ENCODE measurements at places on chromosomes 13 and 19. TPM values are rescaled to one million over a fixed set of nuclear protein-coding genes. Genes with fewer than 3 reads are reported as not detected.

- no peak for DNase-seq
These were observed 1646.2 kb upstream of the SPRY2 start for GRCh38 chr13:81987159-81987558.

PDE4C gene
- total RNA-seq = 0.09 TPM

DNA sequence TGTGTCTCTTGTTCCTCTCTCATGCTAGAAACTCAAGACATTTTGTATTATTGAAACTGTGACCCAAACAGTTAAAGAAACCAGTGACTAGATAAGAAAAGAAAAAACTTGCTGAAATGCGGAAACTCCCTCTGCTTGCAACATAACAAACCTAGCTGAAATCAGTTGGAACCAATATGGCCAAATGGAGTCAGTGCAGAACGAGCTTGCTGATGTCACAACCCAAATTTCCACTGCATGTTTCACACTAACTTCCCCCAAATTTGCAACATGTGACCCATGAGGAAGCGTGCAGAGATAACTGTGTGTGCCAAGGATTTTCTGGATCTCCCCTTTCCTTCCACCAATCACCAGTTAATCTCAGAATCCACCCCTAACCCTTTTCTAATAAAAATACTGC is 208.0 kb downstream of the DLEU7 start:
- DNase-seq = no peak

GAMT gene
- 42.6 TPM for total RNA-seq

GRCh38 chr13:113178070-113178895 is 19.8 kb downstream of the PROZ start:
- no peak for DNase-seq

TNNI3 gene
- total RNA-seq = 5.4 TPM

DNA sequence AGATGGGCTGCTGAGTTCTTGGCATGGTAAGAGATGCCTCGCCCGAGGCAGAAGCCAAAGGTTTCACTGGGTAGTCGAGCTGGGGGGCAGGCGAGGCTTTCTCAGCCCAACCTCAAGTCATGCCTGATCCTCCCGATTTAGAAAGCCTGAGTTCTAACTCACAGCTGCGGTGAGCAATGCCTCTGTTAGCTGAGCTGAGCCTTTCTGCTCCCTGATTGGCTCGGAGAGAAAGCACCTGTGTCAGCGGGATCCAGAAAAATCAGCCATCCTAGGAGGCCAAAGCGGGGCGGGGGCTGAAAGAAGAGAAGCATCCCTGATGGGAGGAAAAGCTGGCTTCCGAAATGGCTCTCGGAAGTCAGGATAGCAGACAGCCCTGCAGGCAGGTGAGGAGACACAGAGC is 44.7 kb downstream of the CACNA1A start:
- DNase-seq = no peak

DNA sequence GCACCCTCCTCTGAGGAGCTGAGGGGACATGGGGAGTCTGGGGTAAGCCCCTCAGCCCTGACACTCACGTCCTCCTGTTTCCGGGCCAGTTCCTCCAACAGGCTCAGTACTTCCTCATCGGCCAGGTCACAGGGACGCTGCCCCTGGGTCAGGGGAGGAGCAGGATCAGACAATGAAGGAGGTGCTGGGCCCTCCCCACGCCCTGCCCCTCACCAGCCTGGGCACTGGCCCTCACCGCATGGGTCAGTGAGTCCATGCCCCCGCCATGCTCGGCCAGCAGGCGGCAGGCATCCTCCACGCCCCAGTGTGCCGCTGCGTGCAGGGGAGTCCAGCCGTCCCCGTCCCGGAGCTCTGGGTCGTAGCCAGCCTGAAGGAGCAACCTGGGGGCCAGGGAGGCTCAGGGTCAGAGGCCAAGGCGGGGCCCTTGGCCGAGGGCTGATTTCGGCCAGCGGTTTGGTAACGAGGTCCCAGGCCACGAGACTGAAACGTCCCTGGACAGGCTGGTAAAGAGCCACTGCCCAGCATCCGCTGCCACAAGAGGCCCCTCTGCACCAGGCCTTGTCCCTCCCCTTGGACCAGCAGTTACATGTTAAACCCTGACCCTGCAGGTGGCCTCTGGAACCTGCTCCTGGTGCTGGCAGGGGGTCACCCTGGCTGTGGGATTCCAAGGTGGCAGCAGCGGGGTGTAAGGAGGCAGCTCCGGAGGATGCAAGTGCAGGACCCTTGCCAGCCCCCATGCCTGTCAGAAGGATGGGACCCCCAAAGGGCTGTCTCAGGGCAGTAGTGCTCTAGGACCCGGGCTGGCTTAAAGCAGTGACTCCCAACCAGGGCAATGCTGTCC is 18.5 kb downstream of the PPP1R12C start:
- DNase-seq = no peak

DOCK6 gene
- 40.6 TPM for total RNA-seq

PGLYRP1 gene
- total RNA-seq = not detected

DNA sequence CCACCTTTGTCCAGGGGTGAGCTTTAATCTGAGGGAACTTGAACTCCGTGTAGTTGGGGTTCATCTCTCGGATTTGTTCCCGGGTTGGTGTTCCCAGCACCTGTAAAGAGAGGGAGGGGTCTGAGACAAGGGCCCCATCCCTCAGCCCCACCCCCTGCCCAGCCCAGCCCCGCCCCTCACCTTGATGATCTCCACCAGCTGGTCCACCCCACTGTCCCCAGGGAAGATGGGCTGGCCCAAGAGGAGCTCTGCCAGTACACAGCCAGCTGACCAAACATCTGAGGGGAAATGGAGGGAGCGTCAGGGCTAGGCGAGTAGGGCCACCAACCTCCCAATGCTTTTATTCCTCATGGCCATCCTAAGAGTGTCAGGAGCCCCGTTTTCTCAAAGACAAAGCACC is 9.3 kb downstream of the GSK3A start:
- no peak for DNase-seq

CPAMD8 gene
- 17.0 TPM for total RNA-seq

NAPSA gene
- 0.96 TPM for total RNA-seq

DNA sequence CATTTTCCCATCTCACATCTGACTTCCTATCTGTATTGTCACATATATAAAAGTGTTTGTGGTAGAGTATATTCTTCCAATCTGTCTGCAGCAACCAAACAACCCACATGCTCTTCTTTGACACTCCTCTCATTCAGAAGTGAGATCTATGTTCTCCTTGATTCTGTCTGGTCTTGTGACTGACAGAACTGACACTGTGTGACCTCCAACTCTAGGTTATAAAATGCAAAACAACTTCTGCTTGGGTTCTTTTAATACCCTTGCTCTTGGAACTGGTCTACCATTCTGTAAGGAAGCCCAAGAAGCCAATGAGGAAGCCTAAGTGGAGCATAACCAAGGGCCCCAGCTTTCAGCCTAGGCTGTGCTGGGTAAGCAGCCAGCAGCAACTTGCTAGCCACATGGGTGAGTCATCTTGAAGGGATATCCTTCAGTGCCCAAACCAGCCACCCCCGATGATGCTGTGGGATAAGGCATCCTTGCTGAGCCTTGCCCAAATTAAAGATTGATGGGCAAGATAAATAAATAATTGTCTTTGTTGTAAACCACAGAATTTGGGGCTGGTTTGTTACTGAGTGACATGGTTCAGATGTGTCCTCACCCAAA is 18.4 kb upstream of the ITM2B start:
- no peak for DNase-seq

GRCh38 chr13:24651718-24652345 is 28.4 kb upstream of the ATP12A start:
- no peak for DNase-seq

PTBP1 gene
- 674 TPM for total RNA-seq

DNA sequence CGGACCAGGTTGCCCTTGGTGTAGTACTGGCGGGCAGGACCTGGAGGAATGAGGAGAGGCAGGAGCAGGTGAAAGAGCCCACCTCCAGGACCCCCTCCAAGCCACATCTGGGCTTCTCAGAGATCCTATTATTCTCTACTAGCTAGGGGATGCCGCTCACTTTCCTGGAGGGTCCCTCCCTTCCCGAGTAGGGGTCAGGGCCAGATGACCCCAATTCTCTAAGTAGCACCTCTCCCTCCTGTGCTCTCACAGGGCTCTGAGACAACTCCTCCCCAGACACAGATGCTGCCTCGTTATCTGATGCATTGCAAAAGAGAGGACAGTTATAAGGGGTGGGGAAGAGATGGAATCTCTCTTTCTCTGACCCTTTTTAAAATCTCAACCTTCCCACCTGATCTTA is 22.9 kb downstream of the GP6 start:
- DNase-seq = no peak

SBK3 gene
- total RNA-seq = 0.39 TPM

GRCh38 chr13:50071379-50071778 is 56.1 kb downstream of the KCNRG start:
- no peak for DNase-seq

BEST2 gene
- total RNA-seq = not detected
